Cerebellum (tissue), 4 donors: ENCODE measurements at places on chromosomes 11 and 22.
A peak's percentile ranks its signal among the peaks of the same experiment; 100 is the strongest.

DNA sequence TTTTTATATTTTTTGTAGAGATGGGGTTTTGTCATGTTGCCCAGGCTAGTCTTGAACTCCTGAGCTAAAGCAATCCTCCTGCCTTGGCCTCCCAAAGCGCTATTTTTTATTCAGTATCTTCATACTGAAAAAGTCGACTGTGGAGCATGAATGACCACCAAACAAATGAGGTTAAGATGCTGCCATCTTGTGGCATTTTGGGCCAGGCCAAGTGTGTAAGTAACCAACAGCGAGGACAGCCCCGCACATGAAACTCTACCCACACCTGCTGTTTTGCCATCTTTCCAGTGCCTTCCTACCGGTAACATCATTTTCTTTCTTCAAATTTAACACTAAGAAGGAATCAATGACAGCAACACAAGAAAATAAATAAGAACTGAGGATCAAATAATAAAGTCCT, 32.2 kb upstream of the AQP11 start:
- DNase-seq, result peak; percentile 48

DNA sequence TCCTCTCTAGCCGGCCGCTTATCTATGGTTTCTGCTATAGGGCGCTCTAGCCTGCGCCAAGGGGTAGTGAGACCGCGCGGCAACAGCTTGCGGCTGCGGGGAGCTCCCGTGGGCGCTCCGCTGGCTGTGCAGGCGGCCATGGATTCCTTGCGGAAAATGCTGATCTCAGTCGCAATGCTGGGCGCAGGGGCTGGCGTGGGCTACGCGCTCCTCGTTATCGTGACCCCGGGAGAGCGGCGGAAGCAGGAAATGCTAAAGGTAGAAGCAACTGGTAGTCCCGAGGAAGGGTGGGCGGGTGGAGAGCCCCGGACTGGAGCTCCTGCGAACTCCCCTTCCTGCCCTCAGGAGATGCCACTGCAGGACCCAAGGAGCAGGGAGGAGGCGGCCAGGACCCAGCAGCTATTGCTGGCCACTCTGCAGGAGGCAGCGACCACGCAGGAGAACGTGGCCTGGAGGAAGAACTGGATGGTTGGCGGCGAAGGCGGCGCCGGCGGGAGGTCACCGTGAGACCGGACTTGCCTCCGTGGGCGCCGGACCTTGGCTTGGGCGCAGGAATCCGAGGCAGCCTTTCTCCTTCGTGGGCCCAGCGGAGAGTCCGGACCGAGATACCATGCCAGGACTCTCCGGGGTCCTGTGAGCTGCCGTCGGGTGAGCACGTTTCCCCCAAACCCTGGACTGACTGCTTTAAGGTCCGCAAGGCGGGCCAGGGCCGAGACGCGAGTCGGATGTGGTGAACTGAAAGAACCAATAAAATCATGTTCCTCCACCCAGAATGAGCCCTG, at the start of the genes LBHD1 and UQCC3:
TSS of gene LBHD1 (minus strand) at position 660 of the 782 bp plus-strand sequence. CDS start 2,236 bp downstream, outside the sequence.
TSS of gene UQCC3 (plus strand) at position 66 of the 782 bp plus-strand sequence. CDS start at position 139, 73 bp downstream.
- peak; percentile 84 for DNase-seq

DNA sequence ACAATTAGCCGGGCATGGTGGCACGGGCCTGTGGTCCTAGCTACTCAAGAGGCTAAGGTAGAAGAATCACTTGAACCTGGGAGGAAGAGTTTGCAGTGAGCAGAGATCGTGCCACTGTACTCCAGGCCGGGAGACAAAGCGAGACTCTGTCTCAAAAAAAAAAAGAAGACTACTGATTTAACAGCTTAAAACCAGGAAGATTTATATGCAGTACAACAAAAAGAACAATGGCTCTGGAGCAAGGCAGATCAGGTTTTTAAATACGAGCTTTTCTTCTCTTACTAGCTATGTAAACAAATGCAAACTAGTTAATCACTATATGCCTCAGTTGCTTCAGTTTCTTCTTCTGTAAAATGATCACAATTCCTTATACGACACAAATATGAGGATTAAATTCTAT, 6.9 kb downstream of the FAM168A start:
- no peak for DNase-seq

GRCh38 chr11:7314811-7315604, 63.3 kb downstream of the SYT9 start:
- peak; percentile 38 for DNase-seq

GRCh38 chr11:6443269-6444003, 2.6 kb upstream of the HPX start:
- peak; percentile 69 for DNase-seq

GRCh38 chr11:75032550-75032935, 43.8 kb downstream of the NEU3 start:
- no peak for DNase-seq

GRCh38 chr11:108727665-108728064, 62.8 kb downstream of the DDX10 start:
- no peak for DNase-seq

DNA sequence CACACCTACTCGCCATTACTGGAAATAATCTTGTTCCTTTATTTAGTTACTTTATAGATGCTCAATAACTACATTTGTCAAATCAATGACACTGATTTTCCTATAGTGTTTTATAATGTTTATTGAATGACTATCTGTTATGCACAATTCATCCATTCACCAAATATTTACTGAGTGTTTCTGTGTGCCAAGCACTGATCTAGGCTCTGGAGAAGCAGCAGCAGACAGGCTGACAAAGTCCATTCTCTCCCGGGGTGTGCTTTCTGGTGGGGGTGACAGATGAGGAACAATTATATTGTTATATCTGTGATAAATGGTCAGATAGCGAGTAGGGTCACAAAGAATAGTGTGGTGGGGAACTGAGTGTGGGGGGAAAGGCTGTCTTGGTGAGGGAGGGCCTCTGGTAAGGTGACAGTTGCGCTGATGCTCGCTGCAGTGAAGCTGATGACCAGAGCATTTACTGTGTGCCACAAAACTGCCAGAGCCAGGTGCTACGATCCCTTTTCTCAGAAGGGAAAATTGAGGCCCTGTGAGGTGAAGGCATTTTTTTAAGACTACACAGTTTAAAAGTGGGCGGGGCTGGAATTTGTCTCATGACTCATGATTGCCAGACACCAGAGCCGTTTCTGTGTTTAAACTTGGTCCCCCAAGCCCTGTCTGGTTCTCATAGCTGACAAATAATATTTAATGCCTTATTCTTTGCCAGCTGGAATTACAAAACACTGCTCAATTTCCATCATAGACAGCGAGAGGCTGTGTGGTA, 10.2 kb downstream of the PACS1 start:
- no peak for DNase-seq

DNA sequence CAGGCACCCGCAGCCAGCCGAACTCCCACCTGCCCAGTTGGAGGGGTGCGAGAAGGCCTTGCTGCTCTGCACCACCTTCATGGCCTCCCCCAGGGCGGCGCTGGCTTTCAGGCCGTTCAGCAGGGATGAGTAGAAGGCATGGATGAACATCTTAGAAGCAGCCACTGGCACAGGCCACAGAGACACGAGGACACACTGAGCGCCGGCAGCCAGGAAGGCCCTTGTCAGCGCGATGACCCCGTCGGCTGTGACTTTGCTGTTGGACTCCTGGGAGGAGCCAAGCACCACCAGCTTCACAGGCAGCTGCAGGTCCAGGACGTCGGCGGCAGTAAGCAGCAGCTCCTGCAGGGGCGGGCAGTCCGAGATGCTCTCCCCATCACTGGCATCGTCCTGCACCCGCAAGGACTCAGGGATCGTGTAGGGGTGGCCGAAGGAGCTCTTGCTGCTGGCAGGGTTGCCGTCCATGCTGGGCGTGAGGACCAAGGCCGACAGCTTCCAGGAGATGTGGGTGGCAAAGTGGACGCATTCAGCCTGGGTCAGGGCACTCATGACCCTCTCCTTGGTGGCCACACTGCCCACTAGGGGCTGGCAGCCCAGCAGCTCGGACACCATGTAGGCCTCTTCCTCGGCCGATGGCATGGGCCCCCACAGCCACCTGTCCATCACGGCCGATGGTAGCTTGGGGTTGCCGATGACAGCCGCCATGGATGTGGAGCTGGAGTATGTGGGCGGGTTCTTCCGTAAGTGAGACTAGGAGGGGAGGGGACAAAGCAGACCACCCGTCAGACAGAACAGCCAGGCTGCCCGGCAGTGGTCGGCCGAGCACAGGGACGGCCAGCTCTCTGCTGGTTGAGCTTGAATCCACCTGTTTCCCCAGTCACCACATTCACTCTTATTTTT, 79.7 kb upstream of the PITPNB start:
- DNase-seq, result no peak

- DNase-seq, result peak; percentile 87
These were observed 17.3 kb downstream of the TRMU start for GRCh38 chr22:46352691-46353386.

GRCh38 chr11:2891326-2892214, 6.0 kb upstream of the CDKN1C start:
- no peak for DNase-seq

- DNase-seq, result no peak
These were observed 30.4 kb upstream of the TMEM86A start for GRCh38 chr11:18668131-18668530.

GRCh38 chr11:125890447-125891100, 3.1 kb downstream of the HYLS1 start:
- no peak for DNase-seq

DNA sequence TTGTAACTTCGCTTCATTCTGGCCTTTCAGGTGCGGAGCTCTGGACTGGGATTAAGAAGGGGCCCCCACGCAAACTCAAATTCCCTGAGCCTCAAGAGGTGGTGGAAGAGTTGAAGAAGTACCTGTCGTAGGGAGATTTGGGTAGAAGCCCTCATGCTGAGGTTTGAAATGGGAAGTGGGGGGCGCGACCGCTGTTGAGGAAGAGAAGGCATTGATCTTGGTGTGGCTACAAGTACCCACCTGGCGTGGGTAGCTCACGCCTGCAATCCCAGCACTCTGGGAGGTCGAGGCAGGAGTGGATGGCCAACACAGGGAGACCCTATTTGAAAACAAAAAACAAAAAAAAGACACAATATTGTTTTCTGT, 779 bp downstream of the SELENOH start:
- DNase-seq, result no peak
